Caco-2 (cell line): ENCODE measurements at places on chromosomes 2 and 18. TPM values are rescaled to one million over a fixed set of nuclear protein-coding genes. Genes with fewer than 3 reads are reported as not detected.
A peak's percentile ranks its signal among the peaks of the same experiment; 100 is the strongest.

GRCh38 chr2:220433131-220433530 lies 805.7 kb downstream of the SLC4A3 start:
- no peaks in the 10 kb centered on the region for H3K27me3 ChIP-seq
- H3K36me3 ChIP-seq = no peaks in the 10 kb centered on the region
- H3K4me3 ChIP-seq = no peak overlapping the region
- no peak for DNase-seq

DNA sequence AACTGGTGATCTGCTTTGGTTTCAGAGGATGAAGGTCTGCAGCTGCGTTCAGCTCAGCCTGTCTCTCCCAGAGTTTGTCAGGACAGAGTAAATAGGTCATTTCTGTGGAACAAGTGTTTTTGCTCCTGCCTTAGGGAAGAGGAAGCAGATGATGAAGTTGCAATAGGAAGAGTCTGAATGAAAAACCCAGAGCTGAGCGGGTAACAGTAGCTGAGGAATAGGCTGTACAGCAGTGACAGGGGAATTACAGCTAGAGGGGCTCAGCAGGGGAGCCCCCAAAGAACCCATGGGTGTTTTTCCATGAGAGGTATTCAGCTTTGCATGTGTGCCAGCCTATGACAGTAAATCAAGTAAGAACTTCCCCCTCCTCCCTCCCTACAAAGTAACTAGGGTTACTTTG lies 10.3 kb upstream of the CYBRD1 start:
- no peak for DNase-seq
- H3K36me3 ChIP-seq = no peaks in the 10 kb centered on the region
- no peaks in the 10 kb centered on the region; the same call in 1 of the 2 replicates for H3K4me1 ChIP-seq
- no peak overlapping the region for H3K4me3 ChIP-seq
- no peaks in the 10 kb centered on the region for H3K27me3 ChIP-seq
- H3K27ac ChIP-seq = no peak overlapping the region

DNA sequence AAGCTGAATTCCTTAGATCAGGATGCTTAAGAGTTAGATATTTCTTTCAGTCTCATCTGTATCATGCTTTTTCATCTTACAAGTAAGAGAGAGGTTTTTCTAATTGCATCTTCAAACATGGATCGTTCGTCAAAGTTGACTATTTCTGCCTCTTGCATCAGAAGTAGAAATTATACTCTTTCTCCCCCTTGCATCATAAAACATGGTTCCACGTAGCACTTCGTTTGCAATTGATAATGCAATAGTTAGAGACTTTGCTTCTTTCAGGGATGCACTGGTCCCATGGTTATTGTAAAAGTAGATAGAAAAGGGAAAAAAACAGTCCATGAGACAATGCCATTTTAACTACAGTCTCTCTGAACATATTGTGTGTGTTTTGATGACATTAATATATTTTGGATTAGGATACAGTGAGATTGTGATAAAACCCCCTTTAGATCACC lies 75.1 kb upstream of the PARD3B start:
- peak; percentile 19 for DNase-seq
- peak overlapping the region; percentile 4 for H3K27ac ChIP-seq
- H3K4me3 ChIP-seq = no peak overlapping the region
- H3K4me1 ChIP-seq = peaks cover 15% of the 10 kb centered on the region
- H3K36me3 ChIP-seq = no peaks in the 10 kb centered on the region

DNA sequence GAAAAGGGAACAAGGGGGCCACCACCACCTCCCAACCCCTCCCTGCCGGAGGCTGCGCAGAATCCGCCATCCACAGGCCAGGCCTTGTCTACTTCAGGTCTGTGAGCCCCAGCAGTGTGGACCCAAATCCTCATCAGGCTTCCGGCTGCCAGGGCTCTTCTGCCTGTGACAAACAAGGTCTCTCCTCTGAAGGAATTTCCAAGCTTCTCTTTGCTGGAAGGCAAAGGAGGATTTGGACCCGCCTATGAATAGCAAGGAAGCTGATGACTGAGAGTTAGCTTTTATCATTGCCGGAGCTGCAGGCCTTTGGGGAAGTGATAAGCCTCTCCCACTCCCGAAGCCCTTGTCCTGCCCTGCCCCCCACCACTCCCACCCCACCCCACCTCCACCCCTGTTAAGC lies 93.7 kb upstream of the SH3BP4 start:
- no peaks in the 10 kb centered on the region for H3K36me3 ChIP-seq
- no peaks in the 10 kb centered on the region for H3K27me3 ChIP-seq
- no peak overlapping the region for H3K27ac ChIP-seq
- no peak overlapping the region for H3K4me3 ChIP-seq
- DNase-seq = peak; percentile 37

Gene SPATA3
- not detected in 2 replicates for total RNA-seq

- H3K27me3 ChIP-seq = no peaks in the 10 kb centered on the region
- H3K27ac ChIP-seq = no peak overlapping the region
- H3K36me3 ChIP-seq = no peaks in the 10 kb centered on the region
- no peak overlapping the region for H3K4me3 ChIP-seq
- no peaks in the 10 kb centered on the region for H3K4me1 ChIP-seq
These were observed 216.8 kb upstream of the HNMT start for GRCh38 chr2:137747509-137747908.

- DNase-seq = no peak
- H3K27me3 ChIP-seq = no peaks in the 10 kb centered on the region
- H3K36me3 ChIP-seq = no peaks in the 10 kb centered on the region; the same call in none of the 2 replicates
- H3K27ac ChIP-seq = no peak overlapping the region
- no peak overlapping the region for H3K4me3 ChIP-seq
These were observed 55.9 kb downstream of the ZAP70 start for GRCh38 chr2:97769308-97769707.

DNA sequence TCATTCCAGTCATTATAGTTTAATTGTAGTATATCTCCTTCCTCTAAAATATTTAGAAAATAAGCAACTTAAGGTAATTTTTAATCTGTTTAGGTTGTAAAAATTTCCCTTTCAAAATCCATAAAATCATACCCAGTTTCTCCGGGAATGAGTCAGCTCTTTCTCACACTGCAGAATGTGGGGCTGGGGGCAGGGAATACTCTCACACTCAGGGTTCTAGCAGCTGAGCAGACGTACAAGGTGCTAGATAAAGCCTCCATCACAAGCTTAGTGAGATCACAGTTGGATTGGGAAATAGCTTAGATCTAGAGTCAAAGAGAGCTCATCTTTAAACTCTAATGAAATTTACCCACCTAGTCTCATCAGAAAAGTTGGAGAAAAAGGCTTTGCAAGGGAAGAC lies 79.9 kb upstream of the FAM237A start:
- H3K4me1 ChIP-seq = no peaks in the 10 kb centered on the region
- H3K27ac ChIP-seq = no peak overlapping the region
- no peaks in the 10 kb centered on the region for H3K36me3 ChIP-seq
- no peak overlapping the region for H3K4me3 ChIP-seq
- no peak for DNase-seq

DNA sequence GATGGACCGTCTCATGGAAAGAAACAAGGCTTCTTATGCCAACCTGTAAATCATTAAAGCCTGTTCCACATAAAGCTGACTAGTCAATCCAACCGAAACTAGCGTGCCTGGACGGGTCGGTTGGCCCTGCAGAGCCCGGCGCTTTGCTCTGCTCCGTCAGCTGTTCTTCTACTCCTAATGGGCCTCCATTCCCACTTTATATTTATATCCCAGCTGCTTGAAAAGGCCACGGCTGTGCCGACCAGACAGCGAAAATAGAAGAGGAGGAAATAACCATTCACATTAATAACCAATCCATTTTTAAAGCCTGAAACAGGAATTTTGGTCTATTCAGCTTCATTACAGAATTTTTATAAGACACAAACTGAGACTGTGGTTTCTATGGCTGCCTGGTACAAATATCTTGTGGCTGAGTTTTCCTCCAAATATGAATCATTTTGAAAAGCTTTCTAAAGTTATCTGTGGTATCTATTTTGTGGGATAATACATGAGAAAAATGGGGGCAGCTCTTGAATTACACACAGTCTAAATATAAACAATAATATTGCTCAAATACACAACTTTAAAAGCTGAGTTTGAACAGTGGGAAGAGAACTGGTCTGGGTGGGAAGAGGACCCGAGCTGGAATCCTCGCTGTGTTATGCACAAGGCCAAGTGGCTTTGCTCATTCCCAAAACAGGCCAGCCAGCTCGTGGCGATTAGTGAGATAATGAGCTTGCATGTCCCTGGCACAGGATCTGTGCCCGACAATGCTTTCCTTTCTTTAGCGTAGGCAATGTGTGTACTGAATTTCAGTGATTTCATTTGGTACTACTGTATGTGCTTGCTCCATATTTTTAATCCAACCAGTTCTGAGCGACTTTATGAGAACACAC lies 10.5 kb upstream of the FAM124B start:
- H3K4me1 ChIP-seq = no peaks in the 10 kb centered on the region
- no peaks in the 10 kb centered on the region for H3K36me3 ChIP-seq
- no peak overlapping the region for H3K27ac ChIP-seq
- H3K27me3 ChIP-seq = no peaks in the 10 kb centered on the region; the same call in 1 of the 2 replicates
- H3K4me3 ChIP-seq = no peak overlapping the region
- no peak for DNase-seq

Gene CLEC4F
- 0.16 TPM in 1 of 2 replicates, not detected in the other for total RNA-seq

DNA sequence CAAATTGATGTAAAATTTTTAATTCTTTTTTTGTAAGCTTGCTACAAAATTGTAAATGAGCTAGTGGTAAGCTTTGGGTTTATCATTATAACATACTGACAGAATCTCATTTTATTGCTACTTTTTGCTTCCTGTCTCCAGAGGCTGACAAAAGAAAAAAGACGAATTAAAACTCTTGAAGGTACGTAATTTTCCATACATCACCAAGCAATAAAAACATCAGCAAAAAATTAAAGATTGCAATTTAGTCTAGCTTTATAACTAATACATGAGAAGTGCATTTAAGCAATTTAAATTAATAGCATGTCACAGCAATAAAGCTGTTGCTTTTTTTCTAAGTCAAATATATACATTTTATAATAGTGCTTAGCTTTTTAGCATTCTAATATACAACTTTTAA lies 94.6 kb upstream of the SNTG2 start:
- H3K4me1 ChIP-seq = no peaks in the 10 kb centered on the region
- H3K4me3 ChIP-seq = no peak overlapping the region
- no peak overlapping the region for H3K27ac ChIP-seq
- no peaks in the 10 kb centered on the region for H3K36me3 ChIP-seq
- DNase-seq = no peak

GRCh38 chr2:199273042-199273511 lies 184.7 kb downstream of the SATB2 start:
- H3K27ac ChIP-seq = no peak overlapping the region
- H3K4me3 ChIP-seq = no peak overlapping the region
- H3K27me3 ChIP-seq = no peaks in the 10 kb centered on the region

Gene HAAO
- 44.1 and 47.5 TPM in 2 replicates for total RNA-seq

DNA sequence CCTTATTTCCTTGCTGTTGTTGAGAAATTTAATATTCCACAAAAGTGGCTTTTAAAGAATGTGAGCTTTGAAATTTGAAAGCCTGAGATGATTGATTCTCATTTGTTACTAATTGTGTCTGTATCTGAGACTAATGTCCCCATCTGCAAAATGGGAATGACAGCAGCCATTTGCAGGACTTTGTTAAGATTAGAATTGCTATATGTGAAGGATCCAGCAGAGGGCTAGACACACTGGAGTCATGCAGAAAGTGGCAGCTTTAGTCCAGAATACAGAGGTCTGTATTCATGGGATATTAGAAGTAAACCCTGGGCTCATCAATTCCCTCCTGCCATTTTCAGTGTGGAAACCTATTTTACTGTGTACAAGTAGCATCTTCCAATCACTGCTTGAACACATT lies 296.5 kb upstream of the GYPC start:
- H3K27me3 ChIP-seq = no peaks in the 10 kb centered on the region
- no peak overlapping the region for H3K27ac ChIP-seq
- no peaks in the 10 kb centered on the region for H3K4me1 ChIP-seq
- no peak overlapping the region for H3K4me3 ChIP-seq
- H3K36me3 ChIP-seq = no peaks in the 10 kb centered on the region

DNA sequence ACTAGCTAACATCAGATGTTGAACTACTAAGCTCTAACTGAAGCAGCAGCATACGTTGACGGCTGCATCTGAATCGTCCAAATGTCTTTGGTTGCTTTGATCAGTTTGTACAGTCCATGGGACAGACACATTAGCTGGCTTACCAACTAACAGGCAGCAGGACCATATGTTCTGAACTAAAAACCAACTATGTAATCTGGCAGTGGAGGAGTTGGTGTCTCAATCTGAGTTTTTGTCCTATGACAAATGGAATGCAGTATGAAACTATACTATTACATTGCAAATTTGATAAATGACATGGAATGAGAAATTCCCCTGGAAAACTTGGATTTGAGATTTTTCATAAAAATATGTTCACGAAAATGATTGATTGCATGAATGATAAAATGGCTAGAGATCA lies 79.5 kb downstream of the EPHA4 start:
- H3K27me3 ChIP-seq = no peaks in the 10 kb centered on the region
- no peak overlapping the region for H3K4me3 ChIP-seq
- peaks cover 46% of the 10 kb centered on the region for H3K4me1 ChIP-seq
- no peak for DNase-seq
- no peaks in the 10 kb centered on the region for H3K36me3 ChIP-seq

GRCh38 chr2:17327649-17328048 lies 190.6 kb downstream of the RAD51AP2 start:
- H3K27ac ChIP-seq = no peak overlapping the region
- DNase-seq = no peak
- no peaks in the 10 kb centered on the region for H3K27me3 ChIP-seq
- no peaks in the 10 kb centered on the region for H3K4me1 ChIP-seq

Gene WDR7
- 7.8 and 8.1 TPM in 2 replicates for total RNA-seq

DNA sequence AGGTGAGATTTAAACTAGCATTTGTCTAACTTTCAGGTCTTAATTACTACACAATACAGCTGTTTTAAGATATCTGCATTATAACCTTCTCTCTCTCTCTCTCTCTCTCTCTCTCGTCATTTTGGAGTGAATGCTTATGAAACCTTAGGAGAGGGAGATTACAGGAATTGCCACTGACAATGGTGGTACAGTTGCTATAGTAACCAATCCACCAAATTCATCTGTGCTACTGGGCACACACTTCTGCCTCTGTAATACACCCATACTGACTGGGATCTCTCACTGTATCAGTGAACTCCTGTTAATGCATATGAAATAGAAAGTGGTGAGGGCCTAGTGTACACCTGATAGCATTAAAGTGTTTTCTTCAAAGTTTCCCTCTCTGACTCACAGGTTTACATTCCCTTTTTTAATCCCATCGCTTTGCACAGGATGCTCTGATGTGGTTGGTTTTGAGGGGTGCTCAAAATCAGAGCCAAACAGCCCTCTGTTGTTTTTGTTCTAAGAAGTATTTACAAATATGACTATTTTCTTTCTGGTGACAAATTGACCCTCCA lies 13.1 kb downstream of the KLHL14 start:
- no peak overlapping the region for H3K4me3 ChIP-seq
- no peaks in the 10 kb centered on the region for H3K4me1 ChIP-seq
- H3K27me3 ChIP-seq = no peaks in the 10 kb centered on the region

Gene PSD4
- total RNA-seq = 15.5 and 18.7 TPM in 2 replicates

GRCh38 chr2:128605931-128606330 lies 287.3 kb upstream of the HS6ST1 start:
- DNase-seq = no peak
- no peaks in the 10 kb centered on the region for H3K27me3 ChIP-seq
- no peak overlapping the region for H3K27ac ChIP-seq
- no peaks in the 10 kb centered on the region for H3K4me1 ChIP-seq
- no peak overlapping the region for H3K4me3 ChIP-seq
